Tibial nerve (tissue), 4 donors: ENCODE measurements at places on chromosomes 6 and 20.

GRCh38 chr20:18541741-18542140 lies 25.5 kb upstream of the SMIM26 start:
- DNase-seq: no peak

- no peak for DNase-seq
Measured at GRCh38 chr6:157669323-157669722, 153.7 kb upstream of the SNX9 start.

GRCh38 chr6:158655569-158656450 lies 6.0 kb downstream of the SYTL3 start:
- no peak for DNase-seq

GRCh38 chr20:49245921-49246740 lies 26.9 kb downstream of the DDX27 start:
- peak; percentile 25 for DNase-seq

DNA sequence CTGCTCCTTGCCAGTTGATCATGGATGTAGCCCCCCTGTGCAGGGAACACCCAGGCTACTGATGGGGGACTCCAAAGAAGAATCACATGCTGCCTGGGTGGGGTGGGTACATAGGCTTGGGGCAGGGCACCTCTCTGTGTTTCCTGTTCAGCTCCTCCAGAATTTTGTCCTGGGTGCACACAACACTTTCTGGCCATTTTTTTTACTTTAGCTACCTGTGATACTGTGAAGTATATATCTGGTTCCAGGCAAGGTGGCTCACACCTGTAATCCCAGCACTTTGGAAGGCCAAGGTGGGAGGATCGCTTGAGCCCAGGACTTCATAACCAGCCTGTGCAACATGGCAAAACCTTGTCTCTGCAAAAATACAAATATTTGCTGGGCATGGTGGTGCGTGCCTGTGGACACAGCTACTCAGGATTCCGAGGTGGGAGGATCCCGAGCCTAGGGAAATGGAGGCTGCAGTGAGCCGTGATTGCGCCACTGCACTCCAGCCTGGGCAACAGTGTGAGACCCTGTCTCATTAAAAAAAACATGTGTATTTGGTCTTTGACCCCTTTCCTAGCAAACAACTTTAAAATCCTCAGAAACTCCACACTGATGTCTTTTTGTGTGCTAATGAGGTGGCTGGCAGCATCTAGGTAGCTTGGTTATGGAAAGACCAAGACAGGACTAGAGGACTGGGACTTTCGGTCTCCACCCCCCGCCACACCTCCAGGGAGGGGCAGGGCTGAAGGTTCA lies 14.1 kb downstream of the SLC4A11 start:
- no peak for DNase-seq
